CD4-positive, alpha-beta T cell treated with Interleukin-12 subunit alpha and Interleukin-12 subunit beta, for 1 hour (primary cell): ENCODE measurements at places on chromosomes 6 and 20.
A peak's percentile ranks its signal among the peaks of the same experiment; 100 is the strongest.

GRCh38 chr6:145723646-145724045, 11.7 kb downstream of the EPM2A start:
- DNase-seq, result no peak

- DNase-seq, result no peak
These were observed 233.0 kb downstream of the ERMARD start for GRCh38 chr6:169984181-169985120.

GRCh38 chr6:10722570-10722819, 375 bp upstream of the TMEM14C start:
- DNase-seq, result no peak

DNA sequence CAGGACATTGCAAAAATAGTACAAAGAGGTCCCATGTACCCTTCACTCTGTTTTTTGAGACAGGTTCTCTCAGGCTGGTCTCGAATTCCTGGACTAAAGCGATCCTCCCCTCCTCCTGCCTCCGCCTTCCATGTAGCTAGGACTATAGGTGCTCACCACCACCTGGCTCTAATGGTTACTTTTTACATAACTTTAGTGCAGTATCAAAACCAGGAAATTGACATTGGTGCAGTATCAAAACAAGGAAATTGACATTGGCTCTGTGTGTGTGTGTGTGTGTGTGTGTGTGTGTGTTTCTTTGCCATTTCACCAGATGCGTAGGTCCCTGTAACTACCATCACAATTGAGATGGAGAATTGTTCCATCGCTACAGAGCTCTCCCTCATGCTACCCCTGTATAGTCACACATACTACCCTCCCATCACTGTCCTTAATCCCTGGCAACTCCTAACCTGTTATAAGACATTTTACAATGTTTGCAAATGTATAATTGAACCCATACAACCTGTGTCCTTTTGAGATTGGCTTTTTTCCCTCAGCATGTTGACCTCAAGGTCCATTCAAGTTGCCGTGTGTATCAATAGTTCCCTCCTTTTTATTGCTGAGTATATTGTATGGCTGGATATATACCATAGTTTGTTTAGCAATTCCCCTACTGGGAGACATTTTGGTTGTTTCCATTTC, 28.3 kb upstream of the RIPOR2 start:
- no peak for DNase-seq

- DNase-seq, result no peak
These were observed 22.9 kb downstream of the IRF4 start for GRCh38 chr6:414447-414846.

GRCh38 chr6:105568142-105568541, 165.3 kb upstream of the PREP start:
- DNase-seq, result no peak

GRCh38 chr20:25250508-25250907, 2.6 kb downstream of the PYGB start:
- DNase-seq, result no peak

GRCh38 chr20:56781108-56781739, 152.1 kb downstream of the TFAP2C start:
- DNase-seq, result no peak

GRCh38 chr20:25394276-25394675, 3.6 kb upstream of the ABHD12 start:
- DNase-seq, result no peak

DNA sequence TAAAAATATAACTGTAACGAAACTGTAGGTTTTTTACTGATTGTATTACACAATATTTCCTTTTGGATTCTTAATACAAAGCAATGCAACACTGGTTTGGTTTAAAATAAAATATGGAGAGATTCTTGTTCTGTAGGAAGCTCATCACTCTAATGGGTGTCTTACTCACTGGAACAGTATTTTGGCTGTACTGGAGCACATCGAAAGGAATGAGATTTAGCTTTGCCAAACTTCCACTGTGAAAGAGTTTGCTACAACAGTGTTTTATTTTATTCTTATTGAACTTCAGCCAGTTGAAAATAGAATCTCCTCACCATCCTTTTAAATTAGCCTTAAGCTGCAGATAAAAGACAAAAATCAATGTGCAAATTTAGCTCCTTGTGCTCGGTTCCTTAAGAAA, 230.7 kb upstream of the QKI start:
- DNase-seq, result no peak

DNA sequence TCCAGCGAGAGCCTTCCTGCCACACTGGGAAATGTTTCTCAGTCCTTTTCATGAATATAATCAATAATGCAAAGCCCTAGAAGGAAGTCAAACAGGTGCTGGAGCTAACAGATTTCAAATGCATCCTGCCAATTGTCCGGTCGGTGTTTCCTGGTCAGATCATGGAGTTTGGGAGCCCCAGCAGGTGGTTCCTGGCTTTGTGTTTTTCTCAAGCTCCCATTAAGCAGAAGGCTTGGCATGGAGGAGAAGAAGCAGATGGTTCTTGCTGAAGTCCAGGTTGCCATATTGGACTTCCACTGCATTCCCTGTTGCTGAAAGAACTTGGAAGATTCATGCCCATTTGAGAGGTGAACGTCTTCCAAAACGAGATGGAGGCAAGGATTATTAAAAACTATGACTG, 68.6 kb downstream of the GFOD1 start:
- DNase-seq, result no peak

DNA sequence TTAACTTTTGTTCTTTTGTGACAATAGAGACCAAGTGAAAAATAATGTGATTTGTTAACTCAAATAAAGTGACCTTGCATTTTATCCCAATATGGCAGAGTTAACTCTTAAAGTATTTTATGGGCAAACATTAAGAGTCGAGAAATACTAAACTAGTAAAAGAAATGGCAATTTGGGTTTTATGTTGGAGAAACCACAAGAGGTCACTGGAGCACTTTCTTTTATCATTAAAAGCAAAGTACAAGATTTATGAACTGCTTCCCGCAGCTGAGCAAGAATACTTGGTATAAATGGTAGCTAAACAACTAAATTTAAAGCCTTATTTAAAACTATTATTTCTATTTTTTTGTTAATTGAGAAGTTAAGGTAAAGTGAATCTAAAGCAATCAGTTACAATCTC, 33.5 kb upstream of the MCM9 start:
- peak; percentile 19 for DNase-seq

DNA sequence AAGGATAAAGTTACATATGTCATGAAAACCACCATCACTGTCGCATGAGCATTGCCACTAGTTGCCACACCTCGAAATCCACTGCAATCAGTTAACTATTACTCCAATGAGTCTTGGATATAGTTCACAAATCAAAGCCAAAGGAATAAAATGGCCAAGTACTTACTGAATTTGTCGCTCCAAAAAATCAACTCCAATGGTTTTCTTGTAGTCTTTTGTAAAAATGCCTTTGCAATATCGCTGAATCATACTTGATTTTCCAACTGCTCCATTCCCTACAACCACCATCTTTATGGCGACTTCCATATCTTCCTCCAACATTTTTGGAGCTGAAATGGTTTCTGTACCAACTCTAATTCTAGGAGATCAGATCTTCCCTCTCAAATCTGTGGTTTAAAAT, 12.0 kb downstream of the RAB23 start:
- no peak for DNase-seq

- no peak for DNase-seq
These were observed 226.1 kb upstream of the GMDS start for GRCh38 chr6:2471472-2471871.

DNA sequence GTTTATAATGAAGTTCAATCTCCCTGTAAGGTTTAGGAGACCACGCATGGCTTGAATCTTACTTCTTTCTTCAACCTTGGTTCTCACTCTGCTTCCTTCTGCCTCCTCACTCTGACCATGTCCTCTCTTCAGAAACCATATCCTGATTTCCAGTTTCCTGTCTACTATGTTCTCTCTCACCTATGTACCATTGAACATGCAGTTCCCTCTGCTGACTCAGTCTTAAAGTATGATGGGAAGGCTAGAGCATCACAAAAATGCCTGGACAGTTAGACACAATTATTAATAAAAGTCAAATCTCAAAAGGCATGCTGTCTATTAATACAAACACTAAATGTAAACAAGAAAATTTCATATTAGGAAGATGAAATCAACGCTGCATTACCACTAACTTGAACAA, 151.6 kb downstream of the PRKN start:
- DNase-seq, result no peak

DNA sequence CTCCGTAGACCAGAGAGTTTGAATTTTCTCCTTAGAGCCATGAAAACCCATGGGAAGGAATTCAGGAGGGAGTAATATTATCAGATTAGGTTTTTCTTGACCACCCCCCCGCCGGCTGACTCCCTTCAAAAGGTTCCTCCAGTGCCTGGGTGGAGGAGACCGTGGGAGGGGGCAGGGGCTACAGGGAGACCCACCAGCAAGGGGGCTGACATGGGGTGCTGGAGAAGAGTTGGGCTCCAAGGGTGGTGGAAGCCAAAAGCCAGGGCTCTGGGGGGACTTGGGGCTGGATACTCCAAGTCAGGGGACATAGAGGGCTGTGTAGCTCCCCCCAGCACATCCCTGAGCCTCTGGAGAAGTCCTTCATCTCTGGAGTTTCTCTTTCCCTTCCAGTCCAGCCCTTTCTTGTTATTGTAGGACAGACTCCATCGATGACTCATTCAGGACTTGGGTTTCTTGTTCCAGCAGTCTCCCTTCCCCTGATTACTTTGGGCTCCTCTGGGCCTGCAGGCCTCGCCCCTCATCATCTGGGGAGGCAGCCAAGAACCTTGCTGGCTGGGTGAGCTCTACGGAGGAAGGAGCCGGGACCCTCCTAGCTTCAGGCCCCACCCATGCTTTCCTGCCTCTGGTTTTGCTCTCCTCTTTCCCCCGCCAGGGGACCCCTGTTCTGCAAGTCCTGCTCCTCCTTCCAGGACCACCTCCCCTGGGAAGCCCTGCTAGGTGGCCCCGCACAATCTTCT, 10.5 kb upstream of the KIAA1755 start:
- DNase-seq, result no peak

- DNase-seq, result no peak
These were observed 62.6 kb downstream of the NPEPL1 start for GRCh38 chr20:58755062-58755697.

DNA sequence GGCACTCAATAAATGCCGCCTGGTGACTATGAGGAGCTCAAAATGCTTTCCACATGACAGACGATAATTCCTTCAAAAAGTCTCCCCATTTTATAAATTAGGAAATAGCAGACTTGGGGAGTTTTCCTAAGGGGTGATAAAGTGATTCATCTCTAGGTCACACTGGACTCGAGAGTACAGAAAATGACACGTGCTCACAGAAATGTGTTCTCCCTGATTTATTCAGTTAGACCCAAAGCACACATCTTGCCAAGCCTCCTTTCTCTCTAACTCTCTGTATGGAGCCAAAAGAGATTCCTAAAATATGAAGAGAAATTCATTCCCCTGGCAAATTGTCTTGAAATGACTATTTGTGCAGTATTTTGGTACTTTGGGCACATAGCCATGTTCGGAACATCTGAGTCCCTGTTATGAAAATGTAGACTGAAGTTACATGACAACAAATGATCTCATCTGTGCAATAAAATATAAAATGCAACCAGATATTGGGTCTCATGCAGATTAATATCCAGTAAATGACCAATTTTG, 381.1 kb downstream of the TFAP2B start:
- DNase-seq, result no peak

- no peak for DNase-seq
These were observed 286.6 kb downstream of the TSHZ2 start for GRCh38 chr20:53258741-53259140.

- DNase-seq, result no peak
These were observed 49.4 kb downstream of the PIGU start for GRCh38 chr20:34627458-34627857.

GRCh38 chr20:18496042-18496441, 983 bp downstream of the RBBP9 start:
- no peak for DNase-seq

- peak; percentile 68 for DNase-seq
These were observed 64.4 kb downstream of the TRERF1 start for GRCh38 chr6:42387336-42387735.

DNA sequence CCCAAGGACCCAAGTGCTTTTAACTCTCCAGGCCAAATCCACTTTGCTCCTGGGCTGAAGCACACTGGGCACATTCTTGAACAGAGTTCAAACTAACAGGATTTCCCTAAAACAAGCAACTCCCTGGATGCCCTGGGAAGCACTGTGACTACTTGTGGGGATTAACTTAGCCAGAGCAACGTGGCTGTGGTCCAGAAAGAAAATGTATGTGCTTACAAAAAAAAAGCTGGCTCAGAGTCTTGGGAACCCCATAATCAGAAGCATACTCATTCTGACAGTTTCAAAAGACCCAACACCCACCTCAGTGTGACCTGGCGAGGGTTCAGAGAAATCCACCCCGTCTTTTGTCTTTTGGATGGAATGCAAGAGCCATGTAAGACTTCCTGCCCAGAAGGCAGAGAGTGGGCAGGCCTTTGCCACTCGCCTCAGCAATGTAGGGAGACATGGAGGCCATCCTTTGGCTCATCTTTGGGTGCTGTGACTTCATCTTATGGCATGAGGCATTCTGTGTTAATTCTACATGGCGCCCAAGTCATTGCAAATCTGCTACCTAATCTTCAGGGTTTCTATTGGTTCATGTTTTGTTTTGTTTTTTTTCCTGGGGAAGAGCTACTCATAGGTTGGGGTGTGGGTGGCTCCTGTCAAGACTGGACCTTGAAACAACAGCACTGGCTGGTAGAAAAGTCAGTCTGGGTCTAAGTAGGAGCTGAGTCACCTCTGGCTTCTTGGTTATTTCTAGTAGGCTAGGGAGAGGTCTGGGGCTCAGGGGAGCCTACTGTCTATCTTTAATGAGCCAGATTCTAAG, 248.6 kb upstream of the SUPT3H start:
- no peak for DNase-seq

DNA sequence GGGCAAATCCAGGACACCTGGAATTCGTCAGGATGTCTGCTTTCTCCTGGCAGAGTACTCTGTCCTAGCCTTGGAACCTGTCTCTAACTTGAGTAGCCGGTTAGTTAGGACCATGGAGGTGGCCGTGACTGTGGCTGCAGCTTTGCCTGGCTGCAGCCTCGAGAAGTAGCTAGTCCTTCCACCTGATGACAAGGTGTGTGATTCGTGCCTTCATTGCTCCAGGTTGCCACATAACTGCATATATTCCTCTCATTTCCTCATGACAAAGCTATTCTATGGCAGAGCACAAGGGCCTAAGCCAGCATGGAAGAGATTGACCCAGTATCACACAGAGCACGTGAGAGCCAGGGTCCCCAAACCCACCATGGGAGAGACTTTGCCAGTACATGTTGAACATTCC, 39.8 kb upstream of the KIF25 start:
- no peak for DNase-seq

DNA sequence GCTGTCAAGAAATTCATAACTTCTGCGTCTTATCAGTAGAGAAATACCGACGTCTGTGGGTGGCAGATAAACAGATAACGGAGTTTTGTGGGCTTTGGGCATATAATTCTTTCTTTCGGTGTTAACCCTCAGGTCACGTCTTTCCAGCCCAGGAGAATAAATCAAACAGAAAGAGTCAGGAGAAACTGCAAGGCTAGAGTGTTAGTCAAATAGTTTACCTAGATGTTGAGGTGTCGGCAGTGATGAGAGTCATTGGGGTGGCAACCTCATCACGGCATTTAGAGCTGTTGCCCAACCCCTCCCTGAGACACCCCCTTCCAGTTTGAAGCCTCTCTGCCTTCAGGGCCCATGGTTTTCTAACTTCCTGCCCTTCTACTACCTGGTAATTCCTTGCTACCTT, 49.5 kb downstream of the ADTRP start:
- no peak for DNase-seq
